ENCODE measurements at places on chromosomes 11 and 22. TPM values are rescaled to one million over a fixed set of nuclear protein-coding genes. Genes with fewer than 3 reads are reported as not detected.
A peak's percentile ranks its signal among the peaks of the same experiment; 100 is the strongest.

The SLC6A5 gene
- not detected for total RNA-seq

The ADAMTS15 gene
- 17.9 TPM for total RNA-seq

DNA sequence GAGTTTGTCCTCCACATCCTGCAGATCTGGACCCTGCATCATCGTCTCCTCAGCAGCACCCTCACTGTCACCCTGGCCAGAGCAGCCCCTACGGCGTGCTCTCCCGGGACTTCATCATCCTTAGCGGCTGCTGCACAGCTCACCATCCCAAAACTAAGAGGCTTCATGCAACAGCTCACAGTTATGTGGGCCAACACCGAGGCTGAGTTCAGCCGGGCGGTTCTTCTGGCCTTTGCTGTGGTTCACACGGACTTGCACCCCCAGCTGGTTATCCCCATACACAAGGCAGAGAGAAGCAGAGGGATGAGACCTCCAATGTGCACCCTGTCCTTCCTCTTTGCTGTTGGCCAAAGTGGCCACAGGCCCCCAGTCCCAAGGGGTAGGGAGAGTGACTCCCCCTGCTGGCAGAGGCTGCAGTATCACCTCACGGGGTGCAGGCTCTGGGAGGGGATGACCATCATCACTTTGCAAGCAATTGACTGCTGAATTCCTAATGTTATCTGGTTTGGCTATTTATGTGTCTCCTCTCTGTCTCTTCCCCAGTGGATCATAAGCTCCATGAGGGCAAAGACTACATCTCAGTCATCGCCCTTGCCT lies 276.8 kb downstream of the BRD1 start:
- H3K4me3 ChIP-seq = no peak overlapping the region
- H3K27me3 ChIP-seq = no peaks in the 10 kb centered on the region
- DNase-seq = peak; percentile 25
- no peaks in the 10 kb centered on the region for H3K36me3 ChIP-seq
- H3K27ac ChIP-seq = no peak overlapping the region
- no peaks in the 10 kb centered on the region for H3K4me1 ChIP-seq

DNA sequence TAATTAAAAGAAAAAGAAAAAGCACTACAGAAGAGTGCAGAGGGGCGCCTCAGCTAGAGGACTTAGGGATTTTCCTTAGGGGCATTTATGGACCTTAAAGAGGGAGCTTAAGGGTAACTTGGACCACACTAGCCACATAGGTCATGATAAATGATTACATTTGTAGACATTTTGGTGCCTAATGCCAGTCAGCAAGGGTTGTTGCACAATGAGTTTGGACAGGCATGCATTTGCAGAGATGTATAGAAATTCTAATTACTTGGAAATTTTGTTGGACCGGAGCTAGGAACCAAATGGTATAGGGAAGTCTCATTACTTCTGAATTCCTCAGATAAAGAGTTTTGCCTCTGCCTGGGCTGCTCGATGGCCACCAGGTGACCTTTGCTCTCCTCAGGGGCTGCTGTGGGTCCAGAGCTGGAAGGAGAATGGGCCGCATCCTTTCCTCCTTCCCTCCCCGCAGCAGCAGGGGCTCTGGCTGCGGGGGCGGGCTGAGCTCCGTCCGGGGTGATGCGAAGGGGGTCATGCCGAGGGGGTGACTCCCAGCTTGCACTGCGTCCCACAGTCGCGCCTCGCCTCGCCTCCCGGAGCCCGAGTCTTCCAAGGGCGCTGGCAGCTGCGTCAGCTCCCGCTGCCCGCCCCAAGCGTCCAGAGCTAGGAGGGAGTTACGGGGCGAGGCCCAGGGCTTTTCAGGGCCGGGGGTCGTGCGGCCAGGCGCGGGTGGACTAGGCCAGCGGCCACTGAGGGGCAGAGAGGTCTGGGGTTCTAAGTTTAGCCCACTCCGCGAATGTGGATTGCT lies 20.3 kb upstream of the MALAT1 start:
- no peaks in the 10 kb centered on the region for H3K36me3 ChIP-seq
- DNase-seq = no peak
- no peaks in the 10 kb centered on the region for H3K27me3 ChIP-seq
- peak overlapping the region; percentile 26 for H3K4me3 ChIP-seq
- peak overlapping the region; percentile 99 for H3K27ac ChIP-seq

GRCh38 chr22:24247011-24247507 lies 2.2 kb upstream of the GGT5 start:
- no peak overlapping the region for H3K4me3 ChIP-seq
- peak overlapping the region; percentile 91 for H3K27ac ChIP-seq

Measured in breast epithelium (tissue), 4 donors.